ENCODE measurements at places on chromosomes 7 and 10. TPM values are rescaled to one million over a fixed set of nuclear protein-coding genes. Genes with fewer than 3 reads are reported as not detected.

- no peaks in the 10 kb centered on the region for H3K36me3 ChIP-seq
- DNase-seq: no peak
- peaks cover 86% of the 10 kb centered on the region for H3K27me3 ChIP-seq
- H3K4me3 ChIP-seq: peak overlapping the region; percentile 37
- H3K4me1 ChIP-seq: peaks cover 43% of the 10 kb centered on the region
Observed at GRCh38 chr7:101124376-101125056, 2.4 kb upstream of the SERPINE1 start.

- no peaks in the 10 kb centered on the region for H3K36me3 ChIP-seq
- H3K4me3 ChIP-seq: peak overlapping the region; percentile 81
- H3K27ac ChIP-seq: peak overlapping the region; percentile 74
- DNase-seq: peak; percentile 65
Observed at GRCh38 chr7:157568770-157569584, 232.2 kb downstream of the DNAJB6 start.

- peaks cover 7% of the 10 kb centered on the region for H3K36me3 ChIP-seq
- no peak overlapping the region for H3K4me3 ChIP-seq
- no peaks in the 10 kb centered on the region for H3K27me3 ChIP-seq
Observed at GRCh38 chr10:77965294-77965693, 38.7 kb upstream of the DLG5 start.

DNA sequence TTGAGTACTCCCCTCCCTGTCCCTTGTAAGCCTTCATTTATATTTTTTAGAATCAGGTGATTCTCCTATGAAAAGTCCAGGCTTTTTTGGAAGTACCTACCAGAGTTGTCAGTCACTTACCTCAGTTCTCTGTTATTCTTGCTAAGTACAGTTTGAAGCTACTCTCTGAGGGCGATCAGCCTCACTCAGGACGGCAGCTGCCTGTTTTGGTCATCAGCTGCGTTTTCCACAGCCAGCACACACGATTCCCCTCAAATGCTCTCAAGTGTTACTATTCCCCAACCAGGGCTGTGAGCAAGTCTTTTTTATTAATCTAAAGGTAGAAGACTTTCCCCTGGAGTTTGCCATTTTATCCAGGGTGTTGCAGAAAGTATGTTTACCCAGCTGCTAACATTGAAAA lies 328.6 kb downstream of the SUGCT start:
- no peak overlapping the region for H3K4me3 ChIP-seq
- no peaks in the 10 kb centered on the region for H3K27me3 ChIP-seq
- DNase-seq: no peak
- H3K4me1 ChIP-seq: no peaks in the 10 kb centered on the region

GRCh38 chr10:35336921-35337823 lies 863 bp downstream of the CCNY start:
- DNase-seq: peak; percentile 56
- H3K27me3 ChIP-seq: no peaks in the 10 kb centered on the region
- peaks cover 68% of the 10 kb centered on the region for H3K4me1 ChIP-seq

GRCh38 chr10:26242706-26243350 lies 26.3 kb downstream of the GAD2 start:
- peaks cover 9% of the 10 kb centered on the region for H3K27me3 ChIP-seq
- no peak for DNase-seq
- H3K27ac ChIP-seq: no peak overlapping the region
- H3K4me1 ChIP-seq: no peaks in the 10 kb centered on the region
- H3K4me3 ChIP-seq: no peak overlapping the region

DNA sequence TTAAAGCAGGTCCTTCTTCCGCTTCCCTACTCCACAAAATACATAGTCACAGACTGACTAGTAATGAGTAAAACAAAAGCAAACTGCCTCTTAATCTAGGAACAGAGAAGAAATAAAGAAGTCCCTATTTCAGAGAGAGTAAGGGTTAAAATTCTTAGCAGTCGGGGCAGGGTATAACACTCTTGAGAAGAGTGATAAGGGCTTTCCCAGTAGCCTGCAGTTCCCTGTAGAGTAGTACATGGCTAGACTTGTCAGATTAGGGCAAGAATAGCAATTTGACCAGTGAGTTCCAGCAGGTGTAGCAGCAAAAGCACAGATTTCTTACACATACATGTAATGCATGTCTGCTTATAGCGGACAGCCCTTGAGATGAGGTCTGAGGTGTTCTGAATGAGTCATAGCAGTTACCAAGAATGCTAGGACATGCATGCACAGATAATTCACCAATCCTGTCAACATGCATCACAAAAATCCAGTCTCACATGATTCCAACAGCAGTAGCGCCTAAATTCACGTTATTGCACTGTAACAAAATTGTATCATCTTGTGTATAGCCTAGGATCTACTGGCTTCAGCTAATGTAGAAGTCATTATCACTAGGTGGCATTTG lies 40.7 kb downstream of the BTRC start:
- no peaks in the 10 kb centered on the region for H3K27me3 ChIP-seq
- DNase-seq: no peak
- H3K4me1 ChIP-seq: peaks cover 22% of the 10 kb centered on the region
- no peak overlapping the region for H3K4me3 ChIP-seq

DNA sequence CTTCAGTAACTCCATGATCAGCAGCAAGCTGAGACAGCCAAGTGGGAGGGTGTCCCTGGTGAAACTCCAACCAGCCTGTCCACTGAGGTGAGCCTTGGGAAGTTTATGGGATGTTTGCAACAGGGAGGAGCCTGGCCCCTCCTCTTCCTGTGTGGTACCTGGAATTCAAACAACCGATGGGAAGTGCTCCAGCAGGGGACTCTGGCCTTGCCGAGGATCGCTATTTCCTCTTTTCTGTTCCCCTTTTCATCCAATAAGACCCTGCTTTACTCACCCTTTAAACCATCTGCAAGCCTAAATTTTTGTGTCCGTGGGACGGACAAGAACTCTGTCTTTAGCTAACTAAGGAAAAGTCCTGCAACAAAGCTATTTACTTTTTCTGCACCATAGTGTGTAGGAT lies 491.1 kb upstream of the ZMIZ1 start:
- no peak overlapping the region for H3K4me3 ChIP-seq
- DNase-seq: no peak
- H3K4me1 ChIP-seq: peaks cover 11% of the 10 kb centered on the region
- H3K36me3 ChIP-seq: no peaks in the 10 kb centered on the region
- no peak overlapping the region for H3K27ac ChIP-seq
- H3K27me3 ChIP-seq: no peaks in the 10 kb centered on the region

- no peak overlapping the region for H3K4me3 ChIP-seq
- H3K27me3 ChIP-seq: no peaks in the 10 kb centered on the region
- peaks cover 6% of the 10 kb centered on the region for H3K4me1 ChIP-seq
- peaks cover 21% of the 10 kb centered on the region for H3K36me3 ChIP-seq
- DNase-seq: no peak
Observed at GRCh38 chr7:24668927-24669635, 88.2 kb downstream of the GSDME start.

DNA sequence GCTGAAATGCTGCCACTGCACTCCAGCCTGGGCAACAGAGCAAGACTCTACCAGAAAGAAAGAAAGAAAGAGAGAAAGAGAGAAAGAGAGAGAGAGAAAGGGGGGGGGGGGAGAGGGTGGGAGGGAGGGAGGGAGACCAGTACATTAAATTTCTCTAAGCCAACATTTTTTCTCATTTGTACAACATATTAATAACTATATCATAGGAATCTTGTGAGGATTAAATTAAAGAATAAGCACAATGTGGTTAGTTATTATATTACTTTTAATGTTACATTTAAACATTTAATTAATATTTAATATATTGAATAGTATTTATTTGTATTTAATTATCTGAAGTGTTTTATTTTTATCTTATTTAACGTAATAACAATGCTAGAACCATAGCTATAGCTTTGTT lies 53.1 kb downstream of the PLXDC2 start:
- no peaks in the 10 kb centered on the region for H3K4me1 ChIP-seq
- no peaks in the 10 kb centered on the region for H3K36me3 ChIP-seq
- no peak for DNase-seq
- no peak overlapping the region for H3K27ac ChIP-seq
- H3K27me3 ChIP-seq: no peaks in the 10 kb centered on the region
- no peak overlapping the region for H3K4me3 ChIP-seq

DNA sequence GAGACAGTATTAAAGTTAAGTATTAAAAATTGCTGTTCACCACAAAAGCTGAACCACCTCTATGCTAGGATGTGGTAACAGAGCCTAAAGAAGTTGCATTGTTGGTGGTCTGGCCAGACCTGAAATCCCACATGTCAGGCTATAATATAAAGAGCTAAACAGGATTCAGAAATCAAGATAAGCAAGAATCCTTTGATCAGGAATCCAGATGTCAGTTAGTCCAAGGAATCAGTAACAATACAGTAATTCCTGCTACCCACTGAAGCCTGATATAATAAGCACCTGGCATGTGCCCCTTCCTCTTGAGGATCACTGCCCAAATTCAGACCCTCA lies 48.9 kb downstream of the ZNF277 start:
- H3K27me3 ChIP-seq: no peaks in the 10 kb centered on the region
- H3K4me3 ChIP-seq: no peak overlapping the region
- H3K27ac ChIP-seq: no peak overlapping the region

GRCh38 chr10:124222318-124222987 lies 129.1 kb upstream of the CHST15 start:
- no peak overlapping the region for H3K4me3 ChIP-seq
- H3K27me3 ChIP-seq: peaks cover 3% of the 10 kb centered on the region
- peaks cover 6% of the 10 kb centered on the region for H3K4me1 ChIP-seq

DNA sequence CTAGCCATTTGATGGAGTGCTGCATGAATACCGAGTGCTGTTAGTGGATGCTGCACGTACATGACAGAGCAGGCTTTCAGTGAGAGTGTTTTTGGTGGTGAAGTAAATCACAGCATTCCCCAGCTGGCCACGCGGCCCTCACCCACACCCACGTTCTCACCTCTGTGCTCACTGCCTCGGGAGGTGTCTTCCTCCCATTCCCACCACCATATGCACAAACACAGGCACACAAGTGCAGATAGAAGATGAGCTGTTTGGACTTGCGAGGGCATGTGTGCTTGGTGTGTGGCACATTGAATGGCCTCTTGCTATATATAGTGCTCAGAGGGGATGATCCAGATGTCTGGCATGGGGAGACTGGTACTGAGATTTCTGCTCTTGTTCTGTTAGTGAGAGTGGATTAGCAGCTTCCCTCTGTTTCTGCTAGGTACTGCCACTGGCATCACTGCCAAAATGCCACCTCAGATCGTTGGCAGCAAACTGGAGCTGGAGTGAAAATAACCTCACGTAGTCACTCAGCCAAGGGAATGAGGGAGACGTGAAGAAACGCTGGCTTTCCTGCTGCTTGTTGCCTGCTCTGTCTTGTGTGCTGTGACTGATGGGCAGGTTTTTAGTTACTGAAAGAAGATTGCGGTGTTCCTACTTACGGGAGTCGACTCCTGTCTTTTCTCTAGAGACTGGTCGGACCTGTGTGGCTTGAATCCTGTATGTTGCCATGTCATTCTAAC lies 19.1 kb downstream of the DNAJB6 start:
- H3K36me3 ChIP-seq: peaks cover 24% of the 10 kb centered on the region
- H3K4me1 ChIP-seq: peaks cover 66% of the 10 kb centered on the region
- H3K27ac ChIP-seq: peak overlapping the region; percentile 72
- no peaks in the 10 kb centered on the region for H3K27me3 ChIP-seq
- DNase-seq: no peak
- no peak overlapping the region for H3K4me3 ChIP-seq

DNA sequence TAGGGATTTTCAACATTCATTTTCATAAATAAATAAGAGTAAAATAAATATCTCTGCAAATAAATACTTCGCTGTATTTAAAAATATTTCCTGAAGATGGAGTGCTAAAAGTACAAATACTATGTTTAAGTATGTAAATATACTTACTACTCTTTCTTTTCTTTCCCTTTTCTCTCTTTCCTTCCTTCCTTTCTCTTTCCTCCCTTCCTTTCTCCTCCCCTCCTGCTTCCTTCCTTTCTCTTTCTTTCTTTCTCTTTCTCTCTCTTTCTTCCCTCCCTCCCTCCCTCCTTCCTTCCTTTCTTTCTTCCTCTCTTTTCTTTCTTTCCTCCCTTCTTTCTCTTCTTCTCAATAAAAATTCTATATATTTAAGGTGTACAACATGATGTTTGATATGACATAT lies 496.1 kb downstream of the CCSER2 start:
- H3K4me1 ChIP-seq: no peaks in the 10 kb centered on the region
- H3K27ac ChIP-seq: no peak overlapping the region
- no peaks in the 10 kb centered on the region for H3K36me3 ChIP-seq

- H3K27ac ChIP-seq: peak overlapping the region; percentile 69
- no peak overlapping the region for H3K4me3 ChIP-seq
- no peaks in the 10 kb centered on the region for H3K27me3 ChIP-seq
- no peak for DNase-seq
- peaks cover 52% of the 10 kb centered on the region for H3K36me3 ChIP-seq
Observed at GRCh38 chr10:22539579-22540298, 174.6 kb downstream of the PIP4K2A start.

- H3K4me3 ChIP-seq: no peak overlapping the region
- no peaks in the 10 kb centered on the region for H3K27me3 ChIP-seq
- H3K36me3 ChIP-seq: peaks cover 15% of the 10 kb centered on the region
- no peaks in the 10 kb centered on the region for H3K4me1 ChIP-seq
- peak; percentile 4 for DNase-seq
Observed at GRCh38 chr7:158910254-158911053, 54.1 kb downstream of the DYNC2I1 start.

- peaks cover 15% of the 10 kb centered on the region for H3K27me3 ChIP-seq
- no peak overlapping the region for H3K27ac ChIP-seq
- no peaks in the 10 kb centered on the region for H3K36me3 ChIP-seq
- no peaks in the 10 kb centered on the region for H3K4me1 ChIP-seq
- no peak for DNase-seq
- H3K4me3 ChIP-seq: no peak overlapping the region
Observed at GRCh38 chr10:51030480-51030879, 43.8 kb upstream of the PRKG1 start.

Gene MSS51
- 0.94 TPM for total RNA-seq

Gene ZFAND4
- total RNA-seq: 11.3 TPM

Gene GPR26
- total RNA-seq: not detected

Gene HKDC1
- total RNA-seq: 0.28 TPM

Gene NEUROG3
- total RNA-seq: 0.21 TPM

Gene LDB3
- total RNA-seq: 0.20 TPM

Gene ACBD7
- 1.8 TPM for total RNA-seq

Gene CALHM3
- total RNA-seq: not detected

Measured in activated naive CD8-positive, alpha-beta T cell treated with anti-CD3 and anti-CD28 coated beads for 36 hours (primary cell).